GM12865 (cell line): ENCODE measurements at places on chromosomes 5 and 9.

DNA sequence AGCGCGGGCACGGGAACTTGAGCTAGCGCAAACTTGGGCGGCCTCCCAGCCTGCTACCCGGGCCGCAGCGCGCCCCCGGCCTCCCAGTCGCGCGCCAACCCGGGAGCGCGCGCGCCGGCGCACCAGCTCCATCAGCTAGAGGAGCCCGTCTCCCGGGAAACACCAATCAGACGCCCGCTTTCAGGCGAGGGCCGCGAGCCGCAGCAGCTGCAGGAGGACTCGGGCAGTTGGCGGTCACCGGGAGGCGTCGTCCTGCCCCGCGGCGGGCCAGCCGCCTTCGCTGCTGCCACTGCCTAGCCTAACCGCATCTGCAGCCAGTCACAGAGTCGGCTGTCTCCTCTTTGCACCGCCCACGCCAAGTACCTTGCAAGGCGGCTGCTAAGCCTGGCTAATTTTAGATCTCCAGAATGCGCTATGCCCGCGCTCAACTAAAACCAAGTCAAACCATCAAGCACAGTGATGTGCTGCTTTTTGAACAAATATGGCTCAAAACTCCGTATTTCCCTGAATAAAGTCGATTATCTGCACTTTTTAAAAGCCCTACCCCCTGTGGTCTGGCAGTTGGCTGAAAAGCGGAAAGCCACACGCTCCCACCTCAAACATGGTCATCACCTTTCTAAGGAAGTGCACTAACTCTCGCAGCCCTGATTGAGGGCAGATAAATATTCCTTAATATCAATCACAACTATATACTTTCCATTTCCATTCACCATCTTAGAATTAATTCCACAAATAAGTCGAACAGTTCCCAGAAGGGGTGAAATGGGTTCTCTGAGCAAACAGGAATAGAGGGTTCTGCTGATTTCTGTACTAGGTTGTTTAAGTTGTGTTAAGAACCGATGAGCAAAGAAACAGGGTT, 221.8 kb downstream of the MEF2C start:
- DNase-seq = peak; percentile 91

DNA sequence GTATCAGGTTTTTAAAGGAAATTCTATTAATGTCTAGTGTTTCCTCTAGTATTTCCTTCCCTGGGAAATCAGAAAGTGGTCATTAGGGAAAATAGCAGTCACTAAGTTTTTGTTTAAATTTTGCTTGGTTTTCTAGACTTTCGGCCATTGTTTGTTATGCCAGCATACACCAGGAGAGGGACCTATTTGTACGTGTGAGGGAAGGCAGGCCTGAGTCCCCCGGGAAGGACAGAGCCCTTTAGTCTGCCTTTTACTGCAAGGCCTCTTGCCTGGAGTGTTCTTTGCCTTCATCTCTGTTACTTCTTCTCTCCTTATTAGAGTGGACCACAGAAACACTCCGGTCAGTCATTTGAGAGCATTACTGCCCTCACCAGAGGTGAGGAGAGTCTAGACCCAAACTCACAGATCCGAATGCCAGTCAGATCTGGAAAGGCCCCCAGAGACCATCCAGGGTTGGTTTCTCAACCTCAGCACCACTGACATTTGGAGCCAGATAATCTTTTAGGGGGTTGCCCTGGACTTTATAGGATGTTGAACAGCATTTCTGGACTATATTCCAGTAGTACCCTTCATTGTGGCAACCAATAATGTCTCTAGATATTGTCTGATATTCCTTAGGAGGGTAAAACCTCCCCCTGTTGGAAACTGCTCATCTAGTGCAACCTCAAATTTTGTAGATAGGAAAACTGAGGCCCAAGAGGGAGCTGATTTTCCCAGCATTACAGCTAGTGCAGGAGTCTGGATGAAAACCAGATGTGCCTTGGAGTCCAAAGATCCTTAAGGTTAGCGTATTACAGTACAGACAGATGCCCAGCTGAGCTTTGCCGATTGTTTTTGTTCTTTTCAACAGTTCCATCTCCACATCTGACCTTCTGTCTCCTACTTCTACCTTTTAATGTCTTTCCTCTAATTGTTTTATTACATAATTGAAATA, 93.0 kb upstream of the NIPAL4 start:
- peak; percentile 9 for DNase-seq

DNA sequence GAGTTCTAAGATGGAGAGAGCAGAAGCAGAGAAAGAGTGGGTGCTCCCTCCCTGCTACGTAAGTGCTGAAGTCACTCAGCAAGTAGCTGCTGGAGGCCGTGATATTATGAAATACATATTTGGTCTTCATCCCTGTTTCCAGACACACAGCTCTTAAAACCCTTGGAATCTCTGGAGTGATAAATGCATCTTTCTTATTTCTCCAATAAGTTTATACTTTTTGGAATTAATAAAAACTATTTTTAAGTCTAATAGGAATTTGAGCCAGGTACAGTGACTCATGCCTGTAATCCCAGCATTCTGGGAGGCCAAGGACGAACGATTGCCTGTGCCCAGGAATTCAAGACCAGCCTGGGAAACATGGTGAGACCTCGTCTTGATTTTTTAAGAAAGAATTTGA, 60.6 kb downstream of the AUH start:
- no peak for DNase-seq

GRCh38 chr9:89252651-89253267, 58.2 kb upstream of the CKS2 start:
- no peak for DNase-seq

DNA sequence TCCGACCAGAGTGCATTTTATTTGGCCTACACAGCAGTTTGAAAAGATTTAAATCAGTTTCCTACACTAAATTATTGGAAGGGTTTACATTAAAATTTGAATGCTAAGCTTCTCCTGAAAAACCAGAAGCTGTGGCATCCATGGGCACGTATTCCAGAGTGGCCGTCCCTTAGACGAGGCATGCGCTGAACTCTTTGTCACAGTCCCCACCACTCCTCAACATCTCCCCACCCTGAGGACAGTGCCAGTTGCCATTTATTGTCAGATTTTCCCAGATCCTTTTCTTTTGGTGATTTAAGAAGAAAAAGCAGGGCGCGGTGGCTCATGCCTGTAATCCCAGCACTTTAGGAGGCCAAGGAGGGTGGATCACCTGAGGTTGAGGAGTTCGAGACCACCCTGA, 39.9 kb upstream of the UNC5A start:
- DNase-seq = no peak

- DNase-seq = no peak
Measured at GRCh38 chr9:115264313-115264712, 146.4 kb upstream of the TNC start.

DNA sequence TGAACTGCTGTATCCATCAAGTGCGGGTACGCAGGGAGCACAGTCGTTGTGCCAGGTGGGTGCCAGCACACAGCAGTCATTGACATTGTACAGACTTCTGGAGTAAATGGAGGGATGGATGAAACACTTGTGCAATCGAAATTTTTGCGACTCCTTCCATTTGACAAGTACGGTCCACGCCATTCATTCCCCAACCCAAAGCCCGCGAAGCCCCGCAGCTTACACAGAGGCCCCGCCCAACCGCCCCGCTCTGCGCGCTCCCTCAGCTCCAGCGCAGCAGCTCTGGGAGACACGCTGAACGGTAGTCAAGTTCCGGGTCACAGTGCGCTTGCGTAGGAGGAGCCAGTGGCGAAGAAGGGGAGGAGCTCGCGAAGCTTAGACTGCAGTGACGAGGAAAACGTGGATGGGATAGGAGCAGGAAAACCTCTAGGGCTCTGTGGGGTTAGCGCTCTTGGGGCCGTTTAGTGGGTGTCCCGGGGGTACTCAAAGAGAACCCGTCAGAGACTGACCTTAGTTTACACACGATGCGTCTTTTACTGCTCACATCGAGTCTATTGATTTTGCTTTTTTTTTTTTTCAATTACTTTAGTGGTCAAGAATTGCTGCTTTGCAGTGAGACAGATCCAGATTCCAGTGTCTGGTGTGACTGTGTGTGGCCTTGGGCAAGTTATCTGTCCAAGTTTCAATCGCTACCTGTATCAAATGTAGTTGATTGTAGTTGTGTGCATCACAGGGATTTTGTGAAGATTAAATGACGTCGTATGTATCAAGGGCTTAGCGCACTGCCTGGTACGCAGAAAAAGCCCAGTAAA, 15.3 kb upstream of the MSANTD3 start:
- peak; percentile 93 for DNase-seq

DNA sequence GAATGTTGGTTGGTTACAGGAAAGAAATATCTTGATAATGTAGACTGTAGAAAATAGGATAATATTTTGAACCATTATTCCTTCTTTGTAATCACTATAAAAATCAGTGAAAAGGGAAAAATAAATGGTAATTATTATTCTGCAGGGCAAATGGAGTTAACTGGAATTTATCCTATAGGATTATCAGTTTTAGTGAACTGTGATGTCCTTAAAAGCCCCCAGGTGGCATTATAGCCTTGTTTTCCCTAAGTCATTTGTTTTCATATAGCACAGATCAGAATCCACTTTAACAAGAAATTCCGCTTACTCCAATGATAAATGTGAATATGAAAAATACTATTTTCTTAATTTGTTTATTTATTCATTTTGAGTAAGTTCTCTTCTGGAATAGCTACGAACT, 26.2 kb upstream of the WDR41 start:
- peak; percentile 13 for DNase-seq

DNA sequence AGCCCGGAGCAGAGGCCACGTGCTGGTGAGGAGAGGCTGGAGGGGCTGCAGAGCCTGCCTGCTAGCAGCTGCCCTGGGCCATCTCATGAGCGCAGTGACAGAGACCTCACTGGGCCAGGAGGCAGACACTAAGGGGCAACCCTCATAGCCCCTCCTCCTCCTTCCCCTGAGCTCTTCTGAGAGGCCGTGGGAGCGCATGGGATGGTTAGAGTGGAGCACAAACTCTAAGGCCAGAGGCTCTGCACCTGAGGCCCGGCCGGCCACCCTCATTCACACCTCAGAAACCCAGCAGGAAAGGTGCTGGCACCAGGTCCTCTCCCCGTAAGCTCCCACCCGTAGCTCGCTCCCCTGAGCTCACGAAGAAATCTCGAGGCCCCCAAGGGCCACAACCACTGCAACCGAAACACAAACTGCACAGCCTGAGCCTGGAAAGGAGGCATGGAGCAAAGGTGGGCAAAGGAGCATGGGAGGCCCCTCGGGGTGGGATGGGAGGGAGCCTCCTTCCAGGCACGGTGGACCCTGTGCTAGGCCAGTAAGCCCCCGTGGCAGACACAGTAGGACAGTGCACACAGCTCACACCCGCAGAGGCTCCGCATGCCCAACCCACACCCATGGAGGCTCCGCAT, 17.7 kb downstream of the CAMSAP1 start:
- DNase-seq = no peak

DNA sequence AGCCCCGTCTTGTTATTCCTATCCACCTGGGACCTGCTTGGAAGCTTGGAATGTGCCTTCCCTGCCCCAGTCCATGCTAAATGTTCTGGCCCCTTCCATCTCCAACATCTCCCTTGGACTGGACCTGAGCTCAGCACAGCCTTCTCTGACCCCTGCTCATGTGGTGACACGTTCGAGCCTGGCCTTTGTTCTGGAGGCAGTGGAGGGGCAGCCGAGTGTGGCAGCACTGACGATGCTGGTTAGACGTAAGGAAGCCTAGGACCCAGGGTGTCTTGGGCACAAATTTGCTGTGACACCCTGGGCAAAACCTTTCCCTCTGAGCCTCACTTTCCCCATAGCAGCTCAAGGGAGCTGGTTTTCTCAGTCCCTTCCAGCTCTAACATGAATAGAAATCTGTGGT, 3.9 kb downstream of the SPACA9 start:
- DNase-seq = no peak

GRCh38 chr9:34123682-34124081, 2.8 kb downstream of the DCAF12 start:
- peak; percentile 74 for DNase-seq

DNA sequence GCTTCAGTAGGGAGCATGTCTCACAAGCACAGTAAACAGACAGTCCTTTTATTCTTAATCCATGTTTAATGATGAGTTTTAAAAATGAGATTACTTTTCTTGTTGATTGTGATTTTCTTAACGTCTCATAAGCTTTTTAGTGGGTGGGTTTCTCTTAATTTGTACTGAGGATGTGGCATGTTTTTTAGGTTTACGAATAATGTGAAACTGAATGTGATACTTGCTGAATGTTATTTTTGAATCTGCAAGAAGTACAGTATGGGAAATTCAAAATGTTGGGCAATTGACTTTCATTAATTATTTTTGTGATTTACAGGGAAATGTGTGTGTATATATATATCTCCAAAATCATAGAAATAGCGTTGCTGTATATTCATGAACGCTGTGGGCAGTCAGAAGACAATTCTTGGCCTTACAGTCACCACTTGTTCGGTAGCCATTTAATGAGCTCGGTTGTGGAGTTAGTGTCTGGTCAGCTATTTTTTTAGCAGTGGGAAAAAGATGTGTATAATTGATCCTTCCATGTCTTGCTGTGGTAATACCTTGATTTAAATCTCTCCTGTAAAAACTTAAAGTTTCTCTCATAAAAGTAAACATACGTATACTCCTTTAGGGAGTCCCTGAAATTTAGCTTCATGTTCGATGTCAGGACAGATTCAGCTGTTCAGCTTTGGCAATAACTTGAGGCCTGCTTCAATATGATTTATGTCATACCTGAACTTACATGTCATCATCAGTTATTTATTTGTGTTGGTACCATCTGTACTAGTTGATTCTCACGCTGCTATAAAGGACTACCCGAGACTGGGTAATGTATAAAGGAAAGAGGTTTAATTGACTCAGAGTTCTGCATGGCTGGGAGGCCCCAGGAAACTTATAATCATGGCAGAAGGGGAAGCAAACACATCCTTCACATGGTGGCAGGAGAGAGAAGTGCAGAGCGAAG, 15.0 kb downstream of the ICE1 start:
- DNase-seq = peak; percentile 16

DNA sequence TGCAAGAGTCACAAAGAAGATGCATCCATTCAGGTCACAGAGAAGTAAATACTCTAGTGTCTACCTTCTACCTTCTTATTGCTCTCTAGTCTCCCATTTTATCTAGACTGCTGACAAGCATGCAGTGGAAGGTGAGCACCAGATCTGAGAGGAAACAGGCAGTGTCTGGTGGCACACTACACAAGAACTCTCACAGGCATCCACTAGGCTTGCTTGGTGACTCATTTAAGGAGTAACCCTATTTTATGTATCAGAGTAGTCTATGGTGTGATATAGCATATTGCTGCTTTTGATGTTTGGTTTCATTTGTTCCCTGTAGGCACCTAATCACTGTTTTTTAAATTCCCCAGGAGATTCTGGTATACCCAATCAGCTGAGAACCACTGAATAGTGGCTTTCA, 1.6 kb upstream of the THBS4 start:
- DNase-seq = peak; percentile 68

DNA sequence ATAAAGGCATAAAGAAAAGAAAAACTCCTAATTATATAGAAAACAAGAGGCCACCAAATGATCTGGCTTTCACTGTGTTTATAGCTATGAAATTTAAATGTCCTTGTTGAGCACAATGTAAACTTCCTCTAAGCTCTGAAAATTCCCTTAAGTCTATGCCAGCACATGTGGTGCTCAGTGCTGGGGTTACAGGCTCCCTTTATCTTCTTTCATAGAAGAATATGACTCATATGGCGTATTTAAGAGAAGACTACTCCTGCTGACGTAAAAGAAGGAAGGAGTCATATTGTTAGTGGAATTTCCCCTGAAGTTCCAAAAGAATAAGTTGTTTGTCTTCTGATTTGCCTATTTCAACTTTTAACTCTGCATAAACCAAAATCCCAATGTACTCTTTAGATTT, 30.4 kb downstream of the RNF145 start:
- peak; percentile 75 for DNase-seq

GRCh38 chr9:8027351-8027750, 227.8 kb upstream of the DMAC1 start:
- no peak for DNase-seq
